ENCODE measurements at places on chromosomes 6 and 20.
A peak's percentile ranks its signal among the peaks of the same experiment; 100 is the strongest.

- no peak for DNase-seq
These were observed 274.7 kb downstream of the TFAP2A start for GRCh38 chr6:10140136-10140535.

DNA sequence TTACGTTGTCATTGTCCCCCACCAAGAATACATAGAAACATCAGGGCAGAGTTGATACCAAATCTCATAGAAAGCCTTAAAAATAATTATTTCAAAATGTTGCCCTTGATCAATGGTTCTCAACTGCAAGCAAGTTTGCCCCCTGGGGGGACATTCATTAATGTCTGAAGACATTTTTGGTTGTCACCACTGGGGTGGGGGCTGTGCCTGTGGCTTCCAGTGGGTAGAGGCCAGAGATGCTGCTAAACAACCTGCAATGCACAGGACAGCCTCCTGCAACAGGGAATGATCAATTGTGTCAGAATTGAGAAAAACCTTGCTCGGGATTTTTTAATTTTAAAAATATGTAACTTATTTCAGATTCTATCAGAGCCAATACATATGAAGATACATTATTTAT lies 130.6 kb upstream of the DOK5 start:
- no peak for DNase-seq

- no peak for DNase-seq
These were observed 24.0 kb downstream of the STK35 start for GRCh38 chr20:2125474-2126112.

- DNase-seq = no peak
These were observed 55.3 kb upstream of the POPDC3 start for GRCh38 chr6:105235155-105235554.

DNA sequence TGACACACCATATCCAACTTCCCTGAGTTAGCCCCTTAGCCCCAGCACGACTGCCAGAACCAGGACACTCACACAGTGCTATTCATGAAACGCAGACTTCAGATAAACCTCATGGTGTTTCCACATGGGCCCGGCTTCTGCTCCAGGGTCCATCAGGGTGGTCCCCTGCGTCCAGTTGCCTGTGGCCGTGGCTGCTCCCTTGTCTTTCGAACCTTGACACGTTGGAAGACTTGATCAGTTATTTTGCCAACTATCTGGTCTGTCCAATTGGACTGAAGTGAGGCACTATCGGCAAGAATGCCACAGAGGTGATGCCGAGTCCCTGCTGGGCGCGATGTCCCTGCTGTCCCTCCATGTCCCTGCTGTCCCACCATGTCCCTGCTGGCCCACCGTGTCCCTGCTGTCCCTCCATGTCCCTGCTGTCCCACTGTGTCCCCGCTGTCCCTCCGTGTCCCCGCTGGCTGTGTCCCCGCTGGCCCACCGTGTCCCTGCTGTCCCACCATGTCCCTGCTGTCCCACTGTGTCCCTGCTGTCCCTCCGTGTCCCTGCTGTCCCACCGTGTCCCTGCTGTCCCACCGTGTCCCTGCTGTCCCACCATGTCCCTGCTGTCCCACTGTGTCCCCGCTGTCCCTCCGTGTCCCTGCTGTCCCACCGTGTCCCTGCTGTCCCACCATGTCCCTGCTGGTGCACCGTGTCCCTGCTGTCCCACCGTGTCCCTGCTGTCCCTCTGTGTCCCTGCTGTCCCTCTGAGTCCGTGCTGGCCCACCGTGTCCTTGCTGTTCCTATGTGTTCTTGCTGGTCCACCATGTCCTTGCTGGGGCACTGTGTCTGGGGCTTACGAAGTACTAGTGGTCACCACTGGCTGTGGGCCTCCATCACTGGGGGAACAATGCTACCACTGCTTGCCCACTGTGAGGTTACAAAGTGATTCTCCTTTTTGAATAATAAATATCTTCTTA lies 251.4 kb downstream of the DLL1 start:
- no peak for DNase-seq

- DNase-seq = no peak
These were observed 21.6 kb upstream of the MCM3 start for GRCh38 chr6:52305948-52306767.

DNA sequence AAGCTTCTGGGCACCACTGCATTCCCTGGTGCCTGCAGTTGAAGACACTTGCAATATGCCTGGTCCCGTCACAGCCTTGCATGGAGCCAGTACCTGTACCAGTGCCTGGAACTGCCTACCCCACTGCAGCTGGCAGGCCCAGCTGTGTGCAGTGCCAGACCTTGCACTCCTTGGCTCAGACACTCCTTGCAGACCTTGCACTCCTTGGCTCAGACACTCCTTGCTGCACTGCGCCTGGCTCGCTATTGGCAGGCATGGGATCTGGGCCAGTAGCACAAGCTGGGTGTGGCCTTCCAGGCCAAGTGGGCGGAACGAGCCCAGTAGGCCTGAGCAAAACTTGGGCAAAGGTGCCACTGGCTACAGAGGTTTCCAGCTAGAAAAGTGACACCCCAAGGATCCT lies 1189.1 kb downstream of the GRIK2 start:
- no peak for DNase-seq

GRCh38 chr20:5056801-5057599 lies 55.7 kb upstream of the SLC23A2 start:
- no peak for DNase-seq

GRCh38 chr20:7146552-7147219 lies 379.2 kb downstream of the BMP2 start:
- DNase-seq = no peak

GRCh38 chr6:31355583-31355948 lies 1.4 kb downstream of the HLA-B start:
- no peak for DNase-seq

GRCh38 chr6:48542191-48542590 lies 431.2 kb upstream of the PTCHD4 start:
- no peak for DNase-seq

GRCh38 chr6:39251406-39251805 lies 22.1 kb upstream of the KCNK5 start:
- DNase-seq = no peak

GRCh38 chr6:151451417-151451949 lies 443 bp downstream of the RMND1 start:
- no peak for DNase-seq

DNA sequence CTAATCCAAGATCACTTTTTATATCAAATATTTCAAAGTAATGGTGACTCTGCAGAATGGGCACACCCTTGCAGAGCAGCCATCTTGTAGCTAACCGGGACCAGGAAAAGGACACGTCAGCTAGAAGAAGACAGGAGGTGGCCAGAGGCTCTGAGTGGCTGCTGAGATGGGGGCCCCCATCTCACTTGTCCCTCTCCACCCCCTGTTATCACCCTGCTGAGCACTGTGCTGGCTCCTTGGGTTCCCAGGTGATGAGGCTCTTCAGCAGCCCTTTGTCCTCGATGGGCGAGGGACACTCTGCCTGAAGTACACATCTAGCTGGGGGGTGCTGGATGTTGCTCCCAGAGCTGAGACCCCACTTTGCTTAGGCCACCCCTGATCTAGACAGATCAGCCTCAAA lies 126.3 kb downstream of the UST start:
- no peak for DNase-seq

- DNase-seq = no peak
These were observed 9.9 kb upstream of the ARHGAP40 start for GRCh38 chr20:38591474-38592410.

DNA sequence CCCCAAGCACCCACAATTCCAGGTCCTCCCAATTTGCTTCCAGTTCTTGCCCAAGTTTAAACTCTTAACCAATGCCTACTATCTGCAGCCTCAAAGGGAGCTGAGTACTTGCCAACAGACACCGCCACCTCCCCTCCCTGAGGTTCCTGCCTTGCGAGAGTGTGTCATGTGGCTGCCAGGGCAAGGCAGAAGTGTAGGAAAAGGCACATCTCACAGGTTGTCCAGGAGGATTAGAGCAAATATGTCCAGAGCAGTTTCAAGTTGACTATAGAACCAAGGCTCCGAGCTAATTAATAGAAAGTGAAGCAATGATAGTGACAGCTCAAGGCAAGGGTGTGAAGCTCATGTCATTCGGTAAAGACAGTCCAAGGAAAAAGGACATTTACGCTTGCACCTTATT lies 127.8 kb downstream of the ATXN1 start:
- DNase-seq = no peak

- DNase-seq = peak; percentile 13
These were observed at the start of gene LAMA2 for GRCh38 chr6:128882991-128883611. Gene LAMA2, plus strand, starts transcription at chr6:128883138. Its CDS starts 108 bp downstream, at chr6:128883246.

DNA sequence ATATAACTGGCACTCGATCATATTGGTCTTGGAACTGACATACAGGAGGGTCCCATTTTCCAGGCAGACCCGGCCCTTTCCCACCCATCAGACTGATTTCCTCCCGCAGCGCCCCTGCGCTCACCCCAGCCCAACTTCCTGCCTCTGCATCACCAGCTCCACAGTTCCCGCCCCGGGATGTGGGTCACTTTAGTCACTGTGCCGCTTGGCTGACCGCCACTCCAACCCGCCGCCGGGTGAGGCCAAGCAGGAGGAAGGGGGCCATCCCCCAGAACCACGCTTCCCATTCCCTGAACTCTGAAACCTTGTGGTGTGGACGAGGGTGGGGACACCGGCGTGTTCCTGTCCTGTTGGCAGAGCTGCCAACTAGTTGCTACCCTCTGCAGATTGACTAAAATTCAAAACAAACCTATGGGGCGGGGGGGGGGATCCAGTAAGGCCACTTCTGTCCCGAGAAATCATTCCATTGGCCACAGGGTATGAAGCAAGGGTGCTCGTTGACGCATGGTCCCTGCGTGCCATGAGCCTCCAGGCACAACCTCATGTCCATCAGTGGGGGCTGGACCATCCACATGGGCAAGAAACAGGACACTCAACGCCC lies 12.3 kb downstream of the TGM2 start:
- no peak for DNase-seq

DNA sequence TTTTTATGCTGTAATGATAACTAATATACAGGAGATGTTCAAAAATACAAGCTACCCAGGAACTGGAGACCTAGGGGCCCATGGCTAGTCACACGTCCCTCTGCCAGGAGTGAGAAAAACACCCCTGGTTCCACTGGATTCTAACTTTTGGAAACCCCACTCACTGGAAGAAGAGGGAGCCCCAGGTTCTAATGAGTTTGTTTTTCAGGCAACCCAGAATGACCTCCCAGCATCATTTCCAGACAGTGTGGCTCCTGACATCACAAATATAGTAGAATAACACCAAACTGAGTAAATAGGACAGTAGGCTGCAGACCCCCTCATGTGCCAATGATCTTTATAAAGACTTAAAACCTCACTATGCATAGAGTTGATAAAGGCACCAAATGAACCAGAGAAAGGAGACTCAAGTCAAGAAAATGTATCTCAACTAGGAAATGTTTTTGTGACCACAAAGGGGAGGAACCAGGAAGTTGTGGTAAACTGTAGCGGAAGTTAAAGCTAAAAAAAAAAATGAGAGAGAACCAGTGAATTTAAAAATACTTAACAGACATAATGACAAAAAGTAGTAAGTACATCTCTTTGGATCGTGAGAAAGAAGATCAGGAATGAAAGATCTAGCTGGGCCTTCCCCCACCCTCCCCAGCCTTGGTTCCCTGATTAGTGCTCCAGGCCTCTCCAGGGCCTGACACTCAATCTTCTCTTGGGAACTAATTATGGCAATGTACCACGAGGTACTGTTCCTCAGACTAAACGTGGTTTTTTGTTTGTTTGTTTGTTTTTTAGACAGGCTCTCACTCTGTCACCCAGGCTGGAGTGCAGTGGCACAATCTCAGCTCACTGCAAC lies 19.8 kb downstream of the HLA-E start:
- no peak for DNase-seq

- DNase-seq = peak; percentile 64
These were observed 61.6 kb downstream of the TRDN start for GRCh38 chr6:123575188-123575587.

- peak; percentile 26 for DNase-seq
These were observed 1.4 kb upstream of the MAN1A1 start for GRCh38 chr6:119350952-119351372.

- DNase-seq = no peak
These were observed 9.3 kb upstream of the KIF25 start for GRCh38 chr6:167988154-167988495.

DNA sequence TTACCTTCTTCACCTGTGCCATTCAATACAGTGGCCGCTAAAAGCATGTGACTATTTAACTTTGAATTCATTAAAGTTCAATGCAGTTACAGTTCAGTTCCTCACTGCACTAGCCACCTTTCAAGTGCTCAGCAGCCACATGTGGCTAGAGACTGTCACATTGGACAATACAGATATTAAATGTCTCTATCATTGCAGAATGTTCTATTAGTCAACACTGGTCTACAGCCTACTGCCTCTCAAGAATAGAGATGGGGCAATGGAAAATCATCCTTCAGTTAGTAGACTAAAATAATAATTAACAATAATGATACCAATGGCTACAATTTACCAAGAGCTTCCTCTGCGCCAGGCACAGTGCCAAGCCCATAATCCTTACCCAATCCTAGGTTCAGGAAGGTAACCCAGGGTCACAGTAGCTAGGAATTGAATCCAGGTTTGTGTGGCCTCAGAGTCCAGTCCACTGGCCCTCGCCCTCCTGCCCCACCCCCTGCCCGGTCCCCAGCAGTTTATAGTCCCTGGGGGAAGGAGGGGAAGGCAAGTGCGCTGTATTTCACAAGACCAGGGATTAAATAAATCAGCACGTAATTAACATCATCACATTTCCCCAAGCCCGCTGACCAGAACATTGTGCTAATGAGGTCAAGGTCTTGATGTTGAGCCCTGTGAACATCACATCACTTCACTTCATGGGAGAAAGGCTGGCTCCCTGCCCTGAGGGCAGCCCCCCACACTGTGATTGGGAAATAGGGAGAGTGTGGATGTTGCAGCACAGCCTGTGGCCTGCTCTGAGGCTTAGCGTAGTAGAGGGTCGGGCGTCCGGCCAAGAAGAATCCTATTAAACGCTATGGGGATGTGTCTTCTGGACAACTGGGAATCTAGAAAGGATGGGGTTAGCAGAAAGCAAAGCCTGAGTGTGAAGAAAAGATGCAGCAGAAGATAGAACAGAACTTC lies 147.2 kb downstream of the VEGFA start:
- no peak for DNase-seq

DNA sequence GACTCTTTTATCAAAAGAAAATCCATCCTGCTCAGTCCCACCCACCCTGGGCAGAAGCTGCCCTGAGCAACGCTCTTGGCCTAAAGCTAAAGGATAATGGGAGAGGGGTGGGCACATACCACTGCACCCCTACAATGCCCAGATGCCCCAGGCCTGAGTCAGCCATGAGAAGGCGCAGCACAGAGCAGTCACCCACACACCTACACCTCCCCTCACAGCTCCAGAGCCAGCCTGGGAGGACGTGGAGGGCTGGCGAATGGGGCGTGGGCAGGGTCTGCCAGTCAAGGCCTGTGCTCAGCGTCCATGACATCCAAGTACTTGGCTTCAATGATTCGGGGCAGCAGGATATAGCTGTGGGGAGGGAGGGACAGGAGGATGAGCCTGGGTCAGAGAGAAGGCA lies 11.5 kb downstream of the SLC4A11 start:
- no peak for DNase-seq

GRCh38 chr6:87806635-87807034 lies 104.6 kb upstream of the AKIRIN2 start:
- peak; percentile 82 for DNase-seq

- no peak for DNase-seq
These were observed 43.6 kb downstream of the MDGA1 start for GRCh38 chr6:37653933-37654565.
